Glutamatergic neuron (in vitro differentiated cells): ENCODE measurements at places on chromosomes 13 and 19.

DNA sequence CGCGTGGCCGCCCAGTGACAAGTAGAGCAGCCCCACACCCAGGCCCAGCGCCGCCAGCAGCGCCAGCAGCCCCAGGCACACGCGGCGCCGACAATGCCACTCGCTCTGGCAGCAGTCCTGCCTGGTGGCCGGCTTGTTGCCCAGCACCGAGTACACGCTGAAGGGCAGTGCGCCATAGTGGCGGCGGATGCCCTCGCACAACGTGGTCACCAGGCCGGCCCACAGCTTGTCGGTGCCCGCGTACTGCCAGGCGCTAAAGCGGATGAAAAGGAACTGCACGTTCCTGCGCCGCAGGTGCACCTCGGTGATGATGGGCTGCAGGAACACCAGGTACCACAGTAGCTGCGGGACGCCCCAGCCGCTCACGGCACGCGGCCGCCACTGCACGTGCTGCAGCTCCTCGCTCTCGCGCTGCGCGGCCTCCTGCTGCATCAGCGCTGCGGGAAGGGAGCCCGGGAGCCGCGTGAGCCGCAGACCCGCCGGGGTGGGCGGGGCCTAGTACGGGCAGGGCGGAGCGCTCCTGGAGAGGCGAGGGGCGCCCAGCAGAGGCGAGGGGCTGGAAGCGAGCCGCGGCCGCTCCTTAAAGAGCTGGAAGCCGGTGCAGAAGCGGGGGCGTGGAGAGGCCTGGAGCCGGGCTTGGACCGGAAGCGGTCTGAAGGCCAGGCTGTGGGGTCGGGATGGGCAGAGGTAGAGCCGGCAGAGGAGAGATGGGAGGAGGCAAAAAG lies 7.3 kb downstream of the NKPD1 start:
- peak; percentile 87 for DNase-seq

DNA sequence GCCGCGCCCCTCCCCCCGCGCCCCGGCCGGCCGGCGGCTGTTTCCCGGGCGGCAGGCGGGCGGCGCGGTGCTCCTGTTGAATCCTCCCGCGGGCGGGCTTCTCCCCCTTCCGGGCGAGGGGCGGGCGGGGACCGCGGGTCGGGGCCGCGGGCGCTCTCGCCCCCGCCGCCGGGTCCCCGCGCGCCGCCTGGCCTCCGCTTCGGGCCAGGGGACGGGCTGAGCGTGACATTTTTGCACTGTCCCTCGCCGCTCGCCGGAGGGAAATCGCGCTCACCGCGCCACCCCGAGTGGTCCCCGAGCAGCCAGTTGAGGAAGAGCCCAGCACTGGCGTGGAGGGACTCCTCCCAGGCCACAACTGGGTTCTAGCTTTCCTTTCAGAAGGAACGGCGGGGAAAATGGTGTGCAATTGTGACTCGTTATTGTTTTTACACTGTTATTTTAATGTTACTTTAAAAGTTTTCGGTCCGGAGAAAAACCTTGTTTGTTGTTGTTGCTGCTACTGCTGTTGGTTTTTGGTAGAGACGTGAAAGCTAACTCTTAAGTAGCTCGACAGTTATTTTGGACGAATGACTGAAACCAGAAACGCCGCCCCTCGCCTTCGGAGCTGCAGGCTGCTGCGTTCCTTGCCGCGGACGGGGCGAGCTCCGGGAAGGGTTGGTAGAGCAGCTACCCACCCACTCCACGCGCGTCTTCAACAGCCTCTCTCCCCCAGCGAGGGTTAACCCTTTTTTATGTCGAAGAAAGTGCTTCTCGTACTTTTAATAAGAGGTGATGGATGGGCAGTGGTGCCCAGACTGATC lies 959 bp downstream of the PDS5B start:
- DNase-seq = peak; percentile 76

DNA sequence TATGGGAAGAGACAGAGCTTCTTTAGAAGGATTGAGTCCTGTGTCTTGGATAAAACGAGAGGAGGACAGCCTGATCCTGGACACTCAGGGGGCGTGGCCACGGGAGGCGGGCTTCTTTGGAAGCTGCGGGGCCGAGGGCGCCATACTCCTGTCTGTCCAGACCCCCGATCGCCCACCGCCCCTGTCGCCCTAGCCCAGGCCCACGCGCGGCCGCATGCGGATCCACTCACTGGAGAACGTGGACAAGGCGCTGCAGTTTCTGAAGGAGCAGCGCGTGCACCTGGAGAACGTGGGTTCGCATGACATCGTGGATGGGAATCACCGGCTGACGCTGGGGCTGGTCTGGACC lies 23.1 kb downstream of the SPTBN4 start:
- DNase-seq = no peak

DNA sequence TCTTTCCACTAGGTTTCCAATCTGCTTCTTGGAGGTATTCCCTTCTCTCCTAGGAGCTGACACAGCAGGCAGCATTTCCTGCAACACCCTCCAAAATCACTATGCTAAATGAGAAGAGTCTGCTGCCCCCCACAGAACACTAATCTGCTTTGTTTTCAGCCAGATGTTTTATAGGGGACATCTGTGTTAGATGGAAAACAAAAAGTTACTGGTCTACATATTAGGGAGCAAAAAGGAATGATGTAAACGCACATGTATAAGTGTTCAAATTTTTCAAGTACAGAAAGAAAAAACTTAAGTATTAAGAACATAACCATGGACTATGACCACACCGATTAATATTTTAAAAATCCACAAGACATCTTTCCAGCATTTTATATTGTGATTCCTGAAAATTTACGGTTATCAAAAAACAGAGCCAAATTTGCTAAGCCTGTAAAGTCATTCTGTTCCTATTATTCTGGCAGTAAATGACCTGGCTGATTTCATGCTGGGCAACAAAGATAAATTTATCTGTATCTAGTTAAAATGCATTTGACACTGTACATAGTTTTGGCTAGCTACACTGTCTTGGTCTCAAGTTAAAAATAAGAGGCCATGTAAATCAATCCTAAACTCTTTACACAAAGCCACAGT lies 63.3 kb downstream of the DCLK1 start:
- no peak for DNase-seq

GRCh38 chr13:50713523-50714248 lies 129.8 kb downstream of the DLEU7 start:
- no peak for DNase-seq

GRCh38 chr13:50370303-50370950 lies 355.2 kb downstream of the KCNRG start:
- no peak for DNase-seq

GRCh38 chr19:34149873-34150272 lies 22.4 kb upstream of the LSM14A start:
- no peak for DNase-seq

- peak; percentile 58 for DNase-seq
Observed at GRCh38 chr19:46408664-46409039, 4.7 kb downstream of the CCDC8 start.

DNA sequence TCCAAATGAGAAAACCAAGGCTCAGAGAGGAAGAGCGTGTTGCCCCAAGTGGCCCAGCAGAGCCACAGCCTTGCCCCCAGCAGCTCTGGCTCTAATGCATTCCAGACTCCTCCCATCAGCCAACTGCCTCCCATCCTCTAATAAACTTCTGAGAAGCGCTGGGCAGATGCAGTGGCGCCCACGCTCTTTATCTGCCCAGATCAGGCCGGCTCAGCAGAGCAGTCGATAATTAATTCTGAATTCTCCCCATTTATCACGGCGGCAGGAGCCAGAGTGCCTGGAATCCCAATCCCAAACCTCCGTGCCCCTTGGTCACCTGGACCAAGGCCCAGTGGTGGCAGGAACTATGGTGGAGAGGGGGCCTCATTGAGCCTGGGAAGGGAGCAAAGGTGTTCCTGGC lies 13.9 kb downstream of the TINCR start:
- no peak for DNase-seq
